ENCODE measurements at places on chromosomes 1 and 21. TPM values are rescaled to one million over a fixed set of nuclear protein-coding genes. Genes with fewer than 3 reads are reported as not detected.

GRCh38 chr1:92623187-92623778 is 136.6 kb upstream of the GFI1 start:
- H3K27ac ChIP-seq: no peak overlapping the region
- no peaks in the 10 kb centered on the region for H3K27me3 ChIP-seq
- H3K36me3 ChIP-seq: no peaks in the 10 kb centered on the region

DNA sequence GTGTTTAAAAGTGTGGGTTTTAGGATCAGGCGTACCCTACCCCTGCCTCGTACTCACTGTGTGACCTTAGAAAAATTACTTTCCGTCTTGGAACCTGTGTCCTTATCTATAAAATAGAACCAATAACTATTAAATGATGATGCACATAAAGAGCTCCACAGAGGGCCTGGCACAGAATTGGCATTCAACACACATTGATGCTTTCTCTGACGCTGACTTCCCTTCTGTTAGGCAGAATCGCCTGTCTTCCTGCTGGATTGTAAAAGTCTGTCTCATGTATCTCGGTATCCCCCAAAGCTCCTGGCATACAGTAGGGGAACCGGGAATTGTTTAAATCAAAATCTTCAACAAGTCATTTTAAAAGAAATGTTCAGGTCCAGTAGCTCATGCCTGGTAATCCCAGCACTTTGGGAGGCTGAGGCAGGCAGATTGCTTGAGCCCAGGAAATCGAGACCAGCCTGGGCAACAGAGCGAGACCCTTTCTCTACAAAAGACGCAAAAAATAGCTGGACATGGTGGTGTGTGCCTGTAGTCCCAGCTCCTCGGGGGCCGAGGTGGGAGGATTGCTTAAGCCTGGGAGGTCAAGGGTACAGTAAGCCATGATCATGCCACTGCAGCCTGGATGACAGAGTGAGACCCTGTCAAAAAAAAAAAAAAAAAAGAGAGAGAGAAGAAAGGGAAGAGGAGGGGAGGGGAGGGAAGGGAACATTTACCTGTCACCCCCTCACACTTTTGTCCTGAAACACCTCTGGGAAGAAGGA is 41.3 kb upstream of the FHAD1 start:
- no peak for DNase-seq
- peaks cover 49% of the 10 kb centered on the region for H3K4me1 ChIP-seq
- peak overlapping the region; percentile 96 for H3K27ac ChIP-seq
- no peaks in the 10 kb centered on the region for H3K27me3 ChIP-seq

GRCh38 chr1:39852876-39853275 is 30.4 kb downstream of the TRIT1 start:
- no peaks in the 10 kb centered on the region for H3K27me3 ChIP-seq
- H3K4me3 ChIP-seq: no peak overlapping the region
- no peaks in the 10 kb centered on the region for H3K4me1 ChIP-seq
- no peak overlapping the region for H3K27ac ChIP-seq
- no peak for DNase-seq

DNA sequence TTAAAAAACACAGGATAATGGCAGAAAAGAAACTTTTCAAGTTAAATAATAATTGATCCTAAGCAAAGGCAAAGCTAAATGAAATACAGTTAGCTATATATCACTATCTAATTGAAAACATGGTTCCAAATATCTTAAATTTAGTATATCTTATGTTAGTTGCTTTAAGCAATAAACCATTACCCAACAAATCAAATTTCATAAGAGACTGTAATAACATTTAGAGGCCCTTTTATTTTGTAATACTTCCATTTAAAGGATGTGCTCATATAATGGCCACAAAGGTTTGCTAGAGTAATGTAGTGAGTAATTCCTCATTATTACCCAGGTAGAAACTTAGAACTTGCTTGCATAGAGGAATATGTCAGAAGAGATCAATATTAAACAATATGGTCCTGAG is 32.3 kb downstream of the RPL5 start:
- no peak for DNase-seq
- H3K4me1 ChIP-seq: no peaks in the 10 kb centered on the region
- H3K36me3 ChIP-seq: no peaks in the 10 kb centered on the region
- no peaks in the 10 kb centered on the region for H3K27me3 ChIP-seq
- H3K27ac ChIP-seq: no peak overlapping the region

- no peaks in the 10 kb centered on the region for H3K36me3 ChIP-seq
- H3K27me3 ChIP-seq: no peaks in the 10 kb centered on the region
- DNase-seq: peak; percentile 66
- no peaks in the 10 kb centered on the region for H3K4me1 ChIP-seq
- H3K27ac ChIP-seq: no peak overlapping the region
Observed at GRCh38 chr1:192474080-192474683, 101.4 kb upstream of the RGS1 start.

- no peak overlapping the region for H3K4me3 ChIP-seq
- no peaks in the 10 kb centered on the region for H3K27me3 ChIP-seq
- no peaks in the 10 kb centered on the region for H3K4me1 ChIP-seq
Observed at GRCh38 chr1:110239441-110240430, 29.6 kb downstream of the KCNC4 start.

DNA sequence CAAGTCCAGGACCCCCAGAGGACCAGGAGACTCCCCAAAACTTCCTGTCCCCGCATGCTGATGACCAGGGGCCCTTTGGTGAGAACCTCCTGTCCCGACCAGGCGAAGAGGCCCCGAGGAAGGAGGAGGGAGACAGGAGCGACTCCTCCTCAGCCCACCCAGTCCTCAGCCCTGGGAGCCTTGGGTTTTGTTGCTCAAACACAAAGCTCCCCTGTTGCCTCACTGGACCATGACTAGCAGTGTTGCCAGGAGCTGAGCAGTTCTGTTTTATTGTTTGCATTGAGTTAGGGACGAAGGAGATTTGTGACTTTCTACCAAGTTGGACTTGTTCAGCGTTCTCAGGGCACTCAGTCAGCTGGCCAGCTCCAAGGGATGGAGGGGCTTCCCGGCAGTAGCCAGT is 10.0 kb downstream of the UMODL1 start:
- H3K4me1 ChIP-seq: no peaks in the 10 kb centered on the region
- H3K4me3 ChIP-seq: no peak overlapping the region
- no peaks in the 10 kb centered on the region for H3K27me3 ChIP-seq
- DNase-seq: no peak
- no peaks in the 10 kb centered on the region for H3K36me3 ChIP-seq

The ATP6V1G3 gene
- not detected for total RNA-seq

The FTCD gene
- total RNA-seq: 18.9 TPM

The DCDC2B gene
- total RNA-seq: not detected

The RHEX gene
- 10.9 TPM for total RNA-seq
